Fibroblast of skin of abdomen (primary cell): ENCODE measurements at places on chromosomes 3 and 15.
A peak's percentile ranks its signal among the peaks of the same experiment; 100 is the strongest.

DNA sequence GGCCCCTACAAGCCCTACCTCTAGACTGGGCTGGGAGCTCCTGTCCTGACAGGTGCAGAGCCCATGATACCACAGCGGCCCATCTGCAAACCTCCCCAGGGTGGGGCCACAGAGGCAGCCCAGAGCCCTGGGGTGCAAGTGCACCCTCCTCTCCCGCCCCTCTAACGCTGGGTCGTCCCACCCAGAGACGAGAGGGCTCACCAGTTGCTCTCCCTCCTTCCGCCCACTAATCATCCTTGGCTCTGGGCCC lies 742 bp downstream of the TNK2 start:
- no peak for DNase-seq

DNA sequence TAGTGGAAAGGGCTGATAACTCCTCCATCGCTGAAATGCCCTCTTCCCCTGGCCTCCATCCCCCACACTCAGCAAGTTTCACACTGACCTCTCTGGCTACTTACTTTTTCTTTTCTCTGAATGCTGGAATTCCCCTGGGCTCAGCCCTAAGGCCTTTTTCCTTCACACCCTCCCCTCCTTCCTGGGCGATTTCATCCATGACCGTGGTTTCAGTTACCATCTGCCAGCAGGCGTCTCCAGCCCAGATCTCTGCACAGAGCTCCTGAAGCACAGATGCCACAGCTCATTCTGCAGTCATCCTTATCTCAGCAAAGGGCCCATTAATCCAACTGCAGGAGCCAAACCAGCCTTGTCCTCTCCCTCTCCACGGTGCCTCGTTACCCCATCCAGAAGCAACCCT lies 114.0 kb downstream of the RFTN1 start:
- peak; percentile 69 for DNase-seq

GRCh38 chr3:37145611-37146010 lies 28.8 kb downstream of the LRRFIP2 start:
- no peak for DNase-seq

DNA sequence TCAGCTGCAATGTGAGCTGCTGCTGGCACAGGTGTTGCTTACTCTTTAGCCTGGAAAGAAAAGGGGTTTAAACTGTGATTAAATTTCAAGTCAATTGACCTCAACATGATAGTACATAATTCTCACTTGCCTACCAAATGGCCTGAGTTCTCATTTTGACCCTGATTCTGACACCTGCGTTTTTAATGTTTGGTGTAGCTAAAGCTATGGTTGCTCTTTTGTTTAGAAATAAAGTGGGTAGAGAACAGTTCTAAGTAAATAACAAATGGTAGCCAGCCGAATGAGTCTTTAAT lies 100.8 kb upstream of the SOX2 start:
- no peak for DNase-seq

GRCh38 chr15:85750319-85751290 lies 44.1 kb downstream of the KLHL25 start:
- DNase-seq: peak; percentile 41

DNA sequence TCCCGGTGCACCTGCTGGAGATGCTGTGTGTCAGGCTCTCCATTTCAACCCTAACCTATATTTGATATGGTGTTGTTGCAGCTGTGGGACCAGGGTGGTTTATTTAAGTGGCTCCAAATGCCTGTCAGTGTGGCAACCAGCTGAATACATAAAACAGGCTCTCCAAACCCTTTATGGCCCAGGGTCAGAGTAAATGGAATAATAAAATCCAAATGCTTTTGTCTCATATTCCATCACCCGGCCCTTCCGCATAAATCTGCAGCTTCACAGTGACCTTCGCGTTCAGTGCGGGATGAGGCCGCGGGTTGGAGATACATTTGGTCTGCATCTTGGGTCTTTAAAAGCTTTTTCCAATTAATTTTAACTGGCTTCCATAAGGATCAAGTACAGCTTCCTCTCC lies 382.1 kb upstream of the NR2F2 start:
- DNase-seq: no peak

- peak; percentile 96 for DNase-seq
Measured at GRCh38 chr15:81312790-81313543, 11.0 kb downstream of the STARD5 start.
